HAP-1 (cell line): ENCODE measurements at places on chromosomes 1 and 21.

GRCh38 chr1:45566722-45567121 is 16.1 kb downstream of the AKR1A1 start:
- no peak for DNase-seq

- no peak for DNase-seq
These were observed 124.2 kb upstream of the L1TD1 start for GRCh38 chr1:62070384-62071011.

DNA sequence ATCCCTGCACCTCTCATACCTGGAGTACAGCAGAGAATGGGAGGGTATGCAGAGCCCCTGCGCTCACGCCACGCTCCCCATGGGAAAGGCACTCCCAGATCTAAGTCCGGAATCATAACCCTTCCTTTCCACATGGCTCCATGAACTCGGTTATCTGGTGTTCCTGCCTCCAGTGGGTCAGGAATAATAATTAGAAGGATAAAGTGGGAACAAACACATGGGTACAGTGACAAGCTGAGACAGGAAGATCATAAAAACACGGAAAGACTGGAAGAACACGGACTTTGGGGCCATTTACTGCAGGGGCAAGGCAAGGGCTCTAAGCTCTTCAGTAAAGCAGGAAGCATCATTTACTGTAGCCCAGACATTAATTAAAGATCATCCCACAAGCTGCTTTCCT is 48.6 kb downstream of the FOXO6 start:
- no peak for DNase-seq

DNA sequence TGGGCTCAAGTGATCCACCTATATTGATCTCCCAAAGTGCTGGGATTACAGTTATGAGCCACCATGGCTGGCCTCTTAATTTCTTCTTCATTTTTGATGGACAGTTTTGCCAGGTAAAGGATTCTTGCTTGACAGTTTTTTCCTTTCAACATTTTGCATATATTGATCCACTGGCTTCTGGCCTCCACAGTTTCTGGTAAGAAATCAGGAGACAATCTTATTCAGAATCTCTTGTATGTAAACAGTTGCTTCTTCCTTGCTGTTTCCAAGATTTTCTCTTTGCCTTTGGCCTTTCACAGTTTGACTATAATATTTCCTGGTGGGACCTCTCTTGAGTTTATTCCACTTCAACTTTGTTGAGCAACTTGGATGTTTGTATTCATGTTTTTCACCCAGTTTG is 20.1 kb upstream of the KLF18 start:
- DNase-seq, result no peak

GRCh38 chr1:204841798-204842197 is 28.9 kb upstream of the NFASC start:
- DNase-seq, result no peak
